ENCODE measurements at places on chromosomes 4 and X. TPM values are rescaled to one million over a fixed set of nuclear protein-coding genes. Genes with fewer than 3 reads are reported as not detected.

MAP7D3 gene
- total RNA-seq = 23.1 TPM

DNA sequence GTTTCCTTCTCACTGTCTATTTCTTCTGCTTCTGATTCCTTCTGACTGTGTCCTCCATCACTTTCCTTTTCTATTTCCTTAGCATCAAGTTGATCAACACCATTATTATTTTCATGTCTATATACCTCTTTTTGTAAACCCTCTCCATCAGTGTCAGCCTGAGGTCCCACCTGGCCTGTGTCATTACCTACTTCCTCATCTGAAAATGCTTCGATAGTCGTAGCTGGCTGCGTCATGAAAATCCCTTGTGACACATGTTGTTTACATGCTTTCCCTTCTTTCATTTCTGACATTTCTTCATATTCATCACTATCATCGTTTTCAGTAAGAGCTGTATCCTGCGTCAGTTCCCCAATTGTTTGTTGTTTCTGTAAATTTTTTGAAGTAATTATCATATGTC, 39.6 kb downstream of the RPGR start:
- DNase-seq = no peak

- no peak for DNase-seq
These were observed 500.1 kb downstream of the PCDH19 start for GRCh38 chrX:99909946-99910345.

DNA sequence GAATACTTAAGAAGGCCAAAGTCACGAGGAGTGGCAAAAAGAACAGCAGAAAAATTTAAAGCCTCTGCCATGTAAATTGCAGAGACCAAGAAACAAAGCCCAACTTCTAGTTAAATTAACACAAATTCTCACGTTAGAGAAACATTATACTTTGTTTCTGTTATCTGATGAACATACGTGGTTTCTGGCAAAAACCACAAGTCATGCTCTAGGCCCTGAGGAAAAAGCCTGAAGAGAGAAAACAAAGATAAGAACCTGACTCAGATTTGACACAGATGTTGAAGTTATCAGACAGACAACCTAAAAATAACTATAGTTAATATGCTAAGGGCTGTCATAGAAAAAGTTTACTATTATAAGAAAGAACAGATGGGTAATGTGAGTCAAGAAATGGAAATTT, 149.1 kb upstream of the PCDH10 start:
- no peak for DNase-seq

All from NCI-H460 (cell line).